ENCODE measurements at places on chromosomes 4 and X. TPM values are rescaled to one million over a fixed set of nuclear protein-coding genes. Genes with fewer than 3 reads are reported as not detected.

- no peak for DNase-seq
- H3K4me3 ChIP-seq = no peak overlapping the region
- H3K27me3 ChIP-seq = no peaks in the 10 kb centered on the region
- H3K36me3 ChIP-seq = no peaks in the 10 kb centered on the region
- no peak overlapping the region for H3K27ac ChIP-seq
Measured at GRCh38 chr4:54187148-54187547, 41.9 kb upstream of the PDGFRA start.

GRCh38 chr4:8301851-8302730, 32.5 kb downstream of the HTRA3 start:
- H3K36me3 ChIP-seq = peaks cover 18% of the 10 kb centered on the region
- no peak overlapping the region for H3K27ac ChIP-seq
- H3K4me1 ChIP-seq = peaks cover 25% of the 10 kb centered on the region
- H3K27me3 ChIP-seq = peaks cover 2% of the 10 kb centered on the region
- no peak for DNase-seq
- no peak overlapping the region for H3K4me3 ChIP-seq

DNA sequence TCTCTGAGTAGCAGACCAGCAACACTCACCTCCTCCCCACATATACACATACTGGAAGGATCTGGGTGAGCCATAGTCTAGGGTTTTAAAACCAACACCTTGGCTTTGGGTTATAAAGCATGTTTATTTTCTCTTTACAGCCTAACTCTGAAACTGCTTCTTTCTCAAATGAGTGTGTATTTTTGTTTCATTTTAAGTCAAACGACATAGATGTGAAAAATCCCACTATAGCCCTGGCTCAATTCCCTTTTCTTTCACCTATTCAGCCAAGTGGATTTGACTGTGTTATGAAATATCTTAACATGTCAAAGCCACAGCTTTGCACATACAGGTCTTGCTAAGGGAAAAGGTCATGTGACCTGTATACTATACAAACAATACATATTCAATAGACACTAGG, 13.8 kb downstream of the NEXMIF start:
- DNase-seq = no peak
- no peaks in the 10 kb centered on the region for H3K27me3 ChIP-seq
- no peaks in the 10 kb centered on the region for H3K36me3 ChIP-seq
- no peaks in the 10 kb centered on the region for H3K4me1 ChIP-seq
- H3K27ac ChIP-seq = no peak overlapping the region

GRCh38 chrX:154460326-154460725, 2.2 kb downstream of the PLXNA3 start:
- H3K4me1 ChIP-seq = 0 out of 2 replicates have a peak, but pooled peaks cover 5% of the 10 kb centered on the region
- DNase-seq = no peak
- H3K36me3 ChIP-seq = no peaks in the 10 kb centered on the region
- no peak overlapping the region for H3K27ac ChIP-seq
- peak overlapping the region; percentile 89 for H3K4me3 ChIP-seq

Gene GAGE12H
- total RNA-seq = not detected

Gene TCEAL6
- total RNA-seq = not detected
